ENCODE measurements at places on chromosomes 5 and 9.
A peak's percentile ranks its signal among the peaks of the same experiment; 100 is the strongest.

DNA sequence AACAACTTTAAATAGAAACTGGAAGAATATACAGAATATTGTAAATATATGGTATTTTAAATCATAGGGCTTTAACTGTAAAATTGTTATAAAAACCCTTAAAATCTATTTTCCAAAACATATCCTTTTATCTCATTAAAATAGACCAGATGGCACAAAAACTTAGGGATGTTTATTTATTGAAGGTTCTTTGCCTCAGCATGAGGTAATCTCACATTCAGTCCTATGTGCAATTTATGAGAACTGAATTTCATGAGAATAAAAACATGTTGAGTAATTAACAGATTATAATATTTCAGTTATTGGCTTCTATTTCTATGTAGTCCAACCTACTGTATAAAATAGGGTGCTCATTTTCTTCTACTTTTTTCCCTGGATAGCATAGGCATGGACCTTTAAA is 329.2 kb upstream of the PRR16 start:
- DNase-seq = no peak

GRCh38 chr9:9893837-9894236 is 719.0 kb downstream of the PTPRD start:
- DNase-seq = no peak

DNA sequence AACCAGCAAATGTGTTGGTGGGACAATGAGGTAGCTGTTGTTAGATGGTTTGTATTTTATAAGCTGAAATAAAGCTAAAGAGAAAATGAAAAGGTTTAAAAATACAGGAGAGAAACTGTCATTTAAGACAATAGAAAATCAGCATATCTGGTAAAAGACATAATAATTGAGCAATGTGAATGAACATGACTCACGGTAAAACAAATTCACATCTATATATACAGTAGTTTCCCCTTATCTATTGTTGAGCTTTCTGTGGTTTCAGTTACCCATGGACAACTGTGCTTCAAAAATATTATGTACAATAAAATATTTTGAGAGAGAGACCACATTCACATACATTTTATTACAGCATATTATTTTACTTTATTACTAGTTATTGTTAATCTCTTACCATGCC is 1649.8 kb downstream of the EFNA5 start:
- DNase-seq = no peak

- peak; percentile 51 for DNase-seq
Observed at GRCh38 chr5:86968301-86968753, 299.4 kb upstream of the RASA1 start.

GRCh38 chr9:13165236-13165945 is 114.1 kb downstream of the MPDZ start:
- DNase-seq = no peak

DNA sequence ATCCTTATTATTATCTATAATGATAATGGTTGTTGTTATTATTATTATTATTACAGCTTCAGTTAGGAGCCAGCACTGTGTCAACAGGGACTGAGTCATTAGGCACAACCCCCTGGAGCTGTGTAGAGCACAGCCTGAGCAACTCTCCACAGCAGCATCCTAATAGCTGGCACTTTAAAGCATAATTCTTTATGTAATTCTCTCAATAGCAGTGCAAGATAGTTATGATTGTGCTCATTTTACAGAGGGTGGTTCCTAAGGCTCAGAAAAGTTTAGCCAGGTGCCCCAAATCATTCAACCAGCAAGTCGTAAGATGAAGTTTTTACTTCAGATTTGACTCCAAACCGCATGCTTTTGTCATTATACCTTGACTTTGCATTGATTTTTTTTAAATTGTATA is 390.3 kb downstream of the ANXA1 start:
- no peak for DNase-seq

GRCh38 chr9:116060631-116061030 is 93.0 kb upstream of the PAPPA start:
- DNase-seq = no peak

DNA sequence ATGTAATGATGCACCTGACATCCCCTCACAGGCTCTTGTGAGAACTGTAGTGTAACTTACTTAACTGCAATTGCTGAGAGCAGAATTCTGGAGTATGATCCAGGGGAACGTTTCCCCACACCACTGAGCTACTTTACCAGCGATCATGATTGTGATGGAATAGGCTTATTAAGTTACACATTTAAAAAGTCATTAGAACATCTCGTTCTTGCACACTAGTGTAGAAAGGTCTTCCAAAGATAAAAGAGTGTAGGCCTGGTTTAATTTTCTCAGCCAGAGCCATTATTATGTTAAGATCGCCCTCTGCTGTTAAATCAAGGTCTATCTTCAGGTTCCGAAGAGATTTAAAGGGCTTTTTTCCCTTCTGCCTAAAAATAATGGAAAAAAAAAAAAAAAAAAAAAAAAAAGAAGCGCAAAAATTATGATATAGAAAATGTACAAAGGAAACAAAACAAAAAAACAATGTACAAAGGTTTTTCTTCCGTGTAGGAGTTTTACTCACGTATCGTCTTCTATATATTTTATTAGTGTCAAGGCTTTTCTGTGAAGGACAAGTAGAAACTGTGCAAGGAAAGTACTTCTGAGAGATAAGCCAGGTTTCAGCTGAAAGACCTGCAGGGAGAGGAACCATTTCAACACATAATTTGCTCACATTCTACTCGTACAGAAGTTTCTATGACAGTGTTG is 18.6 kb upstream of the MOB3B start:
- peak; percentile 52 for DNase-seq

- DNase-seq = no peak
Observed at GRCh38 chr5:131262953-131263541, 806 bp upstream of the CDC42SE2 start.

DNA sequence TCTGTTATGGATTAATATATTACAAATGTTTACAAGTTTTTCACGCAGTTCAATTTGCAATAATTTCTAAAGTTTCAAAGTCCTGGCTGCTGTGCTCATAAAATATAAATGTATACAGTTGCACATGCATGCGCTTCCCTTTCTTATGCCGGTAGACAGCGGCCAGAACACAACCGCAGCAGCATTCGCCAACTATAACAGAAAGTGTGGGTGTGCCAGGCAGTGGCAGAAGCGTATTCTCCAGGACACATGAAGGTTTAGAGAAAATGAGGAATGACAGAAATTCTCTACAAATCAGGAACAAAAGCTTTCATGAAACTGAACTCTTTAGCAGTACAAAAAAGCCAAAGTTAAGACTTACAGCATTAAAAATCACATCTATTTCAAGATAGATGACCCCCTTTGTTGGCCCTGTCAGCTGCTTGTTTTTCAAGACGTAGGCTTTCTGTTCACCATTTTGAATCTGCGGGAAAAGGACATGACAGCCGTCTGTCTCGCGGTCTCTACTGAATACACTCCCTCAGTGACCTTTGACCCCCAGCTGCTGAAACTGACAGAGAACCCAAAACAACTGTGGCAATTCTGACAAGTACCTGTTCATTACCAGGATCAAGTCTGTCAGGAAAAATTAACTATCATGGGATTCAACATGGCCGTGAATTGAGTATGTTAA is 252.2 kb downstream of the SLF1 start:
- DNase-seq = no peak

DNA sequence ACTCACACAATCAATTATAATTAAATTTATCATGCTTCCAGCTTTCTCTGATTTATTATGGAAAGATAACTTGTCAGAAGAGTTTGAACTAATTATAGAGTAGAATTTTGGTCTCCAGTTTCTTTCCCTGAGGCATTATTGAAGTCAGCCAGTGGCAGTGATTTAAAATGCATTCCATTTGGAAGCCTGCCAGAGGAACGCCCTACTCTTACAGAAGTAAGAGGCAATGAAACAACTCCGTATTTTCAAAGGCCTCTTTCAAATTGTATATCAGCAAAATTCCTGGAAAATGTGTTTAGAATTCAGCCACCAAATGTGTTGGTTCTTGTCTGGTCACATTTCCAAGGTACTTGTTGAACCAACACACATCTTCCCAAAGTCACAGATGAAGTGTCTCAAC is 640.9 kb downstream of the SEMA5A start:
- DNase-seq = peak; percentile 13

DNA sequence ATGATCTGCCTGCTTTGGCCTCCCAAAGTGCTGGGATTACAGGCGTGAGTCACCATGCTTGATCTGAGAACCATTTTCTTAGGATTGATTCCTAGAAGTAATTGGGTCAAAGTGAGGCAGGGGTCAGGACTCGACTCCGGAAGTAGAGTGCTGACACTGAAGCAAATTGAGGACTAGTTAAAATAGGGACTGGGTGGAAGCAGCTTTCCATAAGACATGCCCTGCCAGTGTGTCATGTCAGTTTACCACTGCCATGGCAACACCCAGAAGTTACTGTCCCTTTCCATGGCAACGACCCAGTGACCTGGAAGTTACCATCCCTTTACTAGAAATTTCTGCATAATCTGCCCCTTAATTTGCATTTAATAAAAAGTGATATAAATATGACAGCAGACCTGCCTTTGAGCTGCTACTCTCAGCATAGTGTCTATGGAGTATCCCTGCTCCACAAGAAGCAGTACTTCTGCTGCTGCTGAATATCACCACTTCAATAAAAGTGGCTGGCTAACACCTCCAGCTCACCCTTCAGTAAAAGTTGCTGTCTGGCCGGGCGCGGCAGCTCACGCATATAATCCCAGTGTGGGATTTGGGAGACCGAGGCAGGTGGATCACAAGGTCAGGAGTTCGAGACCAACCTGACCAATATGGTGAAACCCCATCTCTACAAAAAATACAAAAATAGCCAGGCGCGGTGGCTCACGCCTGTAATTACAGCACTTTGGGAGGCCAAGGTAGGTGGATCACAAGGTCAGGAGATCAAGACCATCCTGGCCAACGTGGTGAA is 47.8 kb upstream of the JADE2 start:
- DNase-seq = no peak

DNA sequence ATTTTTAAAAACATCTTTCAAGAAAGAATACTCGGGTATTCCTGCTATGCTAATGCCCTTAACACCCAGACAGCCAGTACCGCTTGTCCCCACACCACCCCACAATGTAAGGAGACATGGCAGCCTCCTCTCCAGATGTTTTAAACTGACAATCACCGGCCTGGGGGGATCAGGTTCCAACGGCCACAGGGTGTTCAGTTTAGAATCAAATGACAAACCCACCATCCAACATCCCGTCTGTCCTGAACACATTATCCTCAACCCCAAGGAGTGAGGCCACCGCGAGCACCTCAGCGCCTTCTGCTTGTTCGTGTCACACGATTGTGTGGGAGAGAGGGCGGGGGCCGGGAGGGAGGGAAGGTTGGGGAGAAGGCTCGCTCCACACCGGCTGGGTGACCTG is 152.8 kb downstream of the PAX5 start:
- DNase-seq = no peak

DNA sequence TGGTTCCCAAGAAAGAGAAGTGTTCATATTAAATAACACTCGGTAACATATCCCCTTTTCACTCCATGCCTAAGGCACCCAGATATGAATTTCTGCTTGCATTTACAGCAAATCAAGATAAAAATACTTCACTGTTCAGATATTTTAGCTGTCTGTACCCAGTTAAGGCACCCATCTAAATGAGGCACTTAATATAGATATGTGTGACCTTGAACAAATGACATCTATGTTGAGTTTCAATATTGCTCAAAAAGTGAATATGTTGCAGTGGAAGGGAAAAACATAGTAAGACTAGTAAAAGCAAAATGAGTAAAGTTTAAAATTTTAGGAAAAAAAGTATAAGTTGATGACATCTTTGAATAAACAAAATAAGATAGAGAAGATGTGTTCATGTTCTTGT is 32.4 kb upstream of the SPDL1 start:
- no peak for DNase-seq

GRCh38 chr5:115661101-115661500 is 35.3 kb upstream of the TMED7 start:
- DNase-seq = no peak

DNA sequence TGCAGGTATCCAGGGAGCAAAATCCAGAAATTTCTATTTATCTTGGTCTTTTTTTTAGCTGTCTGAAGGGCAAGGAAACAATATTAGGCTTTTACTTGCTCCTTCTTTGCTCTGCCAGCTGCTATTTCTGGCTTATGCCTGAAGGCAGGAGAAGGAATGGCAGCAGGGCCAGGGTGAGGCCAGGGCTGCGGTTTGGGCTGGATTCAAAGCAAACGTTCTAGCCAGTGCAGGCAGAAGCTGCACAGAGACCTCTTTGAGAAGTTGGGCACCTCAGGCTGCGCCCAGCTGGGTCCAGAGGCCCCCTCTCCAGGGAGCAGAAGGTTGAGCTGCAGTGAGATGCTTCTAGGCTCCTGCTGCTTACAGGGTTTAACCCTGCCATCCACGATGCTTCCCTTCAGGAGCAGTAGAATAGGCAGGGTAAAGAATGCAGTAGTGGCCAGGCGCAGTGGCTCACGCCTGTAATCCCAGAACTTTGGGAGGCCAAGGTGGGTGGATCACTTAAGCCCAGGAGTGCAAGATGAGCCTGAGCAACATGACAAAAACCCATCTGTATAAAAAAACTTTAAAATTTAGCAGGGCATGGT is 201.2 kb downstream of the ADCY2 start:
- no peak for DNase-seq

GRCh38 chr5:164027738-164028137 is 522.3 kb downstream of the MAT2B start:
- DNase-seq = no peak

DNA sequence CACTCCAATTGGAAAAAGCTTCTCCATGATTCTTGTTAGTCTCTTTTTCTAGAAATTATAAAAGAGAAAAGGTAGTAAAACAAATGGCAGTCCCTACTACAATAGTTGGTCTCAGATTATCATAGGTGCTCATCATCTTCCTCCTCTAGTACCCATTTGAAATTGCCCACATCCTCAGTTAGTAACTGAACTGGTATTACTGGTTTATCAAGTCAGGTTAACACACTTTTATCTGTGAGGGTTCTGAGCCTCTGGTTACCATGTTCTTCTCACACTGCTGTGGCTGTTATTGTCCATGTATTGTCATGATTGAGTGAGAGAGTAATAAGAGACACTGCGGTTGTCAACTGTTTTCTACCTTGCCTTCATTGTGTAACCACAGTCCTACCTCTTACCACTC is 901.7 kb downstream of the TLE1 start:
- no peak for DNase-seq

GRCh38 chr5:94024620-94025019 is 283.2 kb upstream of the POU5F2 start:
- no peak for DNase-seq

DNA sequence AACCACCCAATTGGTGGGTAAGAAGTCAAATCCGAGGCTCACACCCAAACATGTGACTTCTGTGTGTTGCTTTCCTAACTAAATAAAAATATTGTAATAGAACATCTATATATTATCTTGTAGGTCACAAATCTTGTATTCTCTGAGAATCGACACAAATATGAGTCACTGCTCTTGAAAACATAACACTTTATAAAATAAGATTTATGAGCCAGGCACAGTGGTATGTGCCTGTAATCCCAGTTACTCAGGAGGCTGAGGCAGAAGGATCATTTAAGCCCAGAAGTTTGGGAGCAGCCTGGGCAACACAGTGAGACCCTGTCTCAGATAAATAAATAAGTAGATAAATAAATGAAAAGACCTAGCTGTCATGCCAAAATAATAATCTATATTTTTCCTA is 624.1 kb downstream of the ANXA1 start:
- no peak for DNase-seq

- no peak for DNase-seq
Observed at GRCh38 chr9:32385152-32385884, 875 bp downstream of the ACO1 start.

- DNase-seq = peak; percentile 62
Observed at GRCh38 chr5:34533582-34534522, 122.3 kb upstream of the RAI14 start.

Data from GM03348 (cell line).